ENCODE measurements at places on chromosomes 3 and 15. TPM values are rescaled to one million over a fixed set of nuclear protein-coding genes. Genes with fewer than 3 reads are reported as not detected.

DNA sequence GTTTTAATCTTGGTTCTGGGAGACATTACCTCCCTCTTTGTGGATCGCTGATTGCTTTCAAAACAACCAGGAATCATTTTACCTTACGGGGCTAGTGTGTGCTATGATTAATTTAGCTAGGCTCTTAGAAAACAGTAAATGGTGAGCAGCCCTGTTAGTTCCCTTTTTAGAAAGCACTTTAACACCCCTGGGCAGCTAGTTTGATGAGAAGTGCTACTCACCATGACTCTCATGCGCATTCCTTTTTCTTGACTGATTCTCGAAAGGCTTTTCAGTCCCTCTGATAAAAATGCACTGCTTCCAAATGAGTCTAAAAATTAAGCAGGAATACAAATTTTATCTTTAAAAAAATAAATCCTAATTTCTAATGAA, 75.3 kb upstream of the LEKR1 start:
- no peak for DNase-seq

DNA sequence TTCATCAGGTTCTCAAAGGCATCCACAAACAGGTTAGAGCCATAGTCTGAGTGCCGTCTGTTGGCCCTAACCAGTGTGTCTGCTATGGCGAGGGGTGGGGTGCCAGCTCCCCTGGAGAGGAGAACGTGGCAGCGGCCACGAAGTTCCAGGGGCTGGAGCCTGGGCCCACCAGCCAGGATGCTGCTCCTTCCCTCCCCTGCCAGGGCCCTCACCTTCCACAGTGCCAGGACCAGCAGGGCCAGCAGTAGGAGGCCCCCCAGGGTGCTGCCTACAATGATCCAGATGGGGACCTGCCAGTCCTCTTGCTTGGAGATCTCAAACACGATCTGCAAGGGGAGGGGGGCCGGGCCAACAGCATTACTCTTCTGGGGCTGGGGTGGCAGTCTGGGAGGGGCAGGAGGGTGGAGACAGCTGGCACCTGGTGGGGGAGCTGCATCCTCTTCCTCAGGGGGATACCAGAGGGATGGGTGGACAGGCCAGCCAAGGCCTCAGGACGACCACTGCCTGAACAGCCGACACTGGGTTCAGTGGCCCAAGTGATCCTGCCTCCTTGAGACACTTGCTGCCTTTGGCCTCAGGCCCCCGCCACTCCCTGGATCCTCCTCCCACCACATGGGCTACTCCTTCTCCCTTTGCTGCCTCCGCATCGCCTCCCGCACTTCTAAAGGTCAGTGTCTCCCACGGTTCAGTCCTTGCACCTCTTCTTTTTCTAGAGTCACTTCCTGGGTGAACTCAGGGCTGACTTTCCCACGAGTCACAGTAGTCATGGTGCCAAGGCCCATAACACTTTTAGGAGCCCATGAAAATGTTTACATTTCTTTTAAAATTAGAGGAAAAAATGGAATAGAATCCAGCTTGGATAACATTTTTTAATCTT, 26.3 kb downstream of the FEM1B start:
- peak; percentile 56 for DNase-seq

The C3orf85 gene
- not detected for total RNA-seq

The B3GALNT1 gene
- 70.2 TPM for total RNA-seq

DNA sequence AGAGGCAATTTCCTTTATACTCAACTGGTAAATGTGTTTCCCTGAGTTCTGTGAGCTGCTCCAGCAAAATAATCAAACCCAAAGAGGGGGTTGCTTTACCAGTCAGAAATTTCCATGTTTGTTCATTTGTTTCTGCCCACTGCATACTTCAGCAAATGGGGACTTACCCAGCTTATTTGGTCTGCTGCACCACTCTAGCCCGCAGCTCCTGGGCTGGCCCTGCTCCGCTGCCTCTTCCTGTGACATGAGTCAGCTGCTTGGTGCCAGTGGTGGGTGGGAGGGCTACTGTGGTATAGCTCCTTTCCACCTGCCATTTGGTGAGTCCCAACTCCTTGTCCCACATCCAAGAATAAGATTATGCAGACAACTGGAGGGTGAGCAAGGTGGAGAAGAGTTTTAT, 644.2 kb downstream of the MCTP2 start:
- DNase-seq, result no peak

GRCh38 chr3:103127737-103128136, 692.9 kb downstream of the ZPLD1 start:
- DNase-seq, result no peak

DNA sequence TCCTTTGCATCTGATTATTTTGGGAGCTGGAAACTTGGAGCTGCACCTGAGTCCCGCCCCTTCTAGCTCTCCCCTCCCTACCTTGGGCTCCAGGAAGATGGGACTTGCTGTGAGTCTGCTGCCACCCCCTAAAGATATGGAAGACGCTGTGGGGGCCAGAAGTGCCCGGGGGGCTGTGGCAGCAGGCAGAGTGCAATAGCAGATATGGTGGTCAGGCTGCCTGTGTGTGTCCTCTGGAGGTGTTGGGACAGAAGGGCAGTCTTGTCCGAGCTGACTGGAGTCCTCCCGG, 485 bp downstream of the PAK6 start:
- DNase-seq, result peak; percentile 47

- no peak for DNase-seq
Measured at GRCh38 chr3:187735837-187736236, 9.4 kb downstream of the BCL6 start.

GRCh38 chr3:174758943-174759342, 100.2 kb upstream of the NAALADL2 start:
- DNase-seq, result no peak

- no peak for DNase-seq
Measured at GRCh38 chr15:76341366-76342057, 4.9 kb downstream of the ISL2 start.

The AMIGO3 gene
- total RNA-seq, result 0.44 TPM

- DNase-seq, result no peak
Measured at GRCh38 chr15:97968380-97968779, 7.9 kb downstream of the ARRDC4 start.

The SMCO1 gene
- total RNA-seq, result 3.6 TPM

GRCh38 chr3:66303491-66303901, 82.7 kb downstream of the SLC25A26 start:
- DNase-seq, result no peak

DNA sequence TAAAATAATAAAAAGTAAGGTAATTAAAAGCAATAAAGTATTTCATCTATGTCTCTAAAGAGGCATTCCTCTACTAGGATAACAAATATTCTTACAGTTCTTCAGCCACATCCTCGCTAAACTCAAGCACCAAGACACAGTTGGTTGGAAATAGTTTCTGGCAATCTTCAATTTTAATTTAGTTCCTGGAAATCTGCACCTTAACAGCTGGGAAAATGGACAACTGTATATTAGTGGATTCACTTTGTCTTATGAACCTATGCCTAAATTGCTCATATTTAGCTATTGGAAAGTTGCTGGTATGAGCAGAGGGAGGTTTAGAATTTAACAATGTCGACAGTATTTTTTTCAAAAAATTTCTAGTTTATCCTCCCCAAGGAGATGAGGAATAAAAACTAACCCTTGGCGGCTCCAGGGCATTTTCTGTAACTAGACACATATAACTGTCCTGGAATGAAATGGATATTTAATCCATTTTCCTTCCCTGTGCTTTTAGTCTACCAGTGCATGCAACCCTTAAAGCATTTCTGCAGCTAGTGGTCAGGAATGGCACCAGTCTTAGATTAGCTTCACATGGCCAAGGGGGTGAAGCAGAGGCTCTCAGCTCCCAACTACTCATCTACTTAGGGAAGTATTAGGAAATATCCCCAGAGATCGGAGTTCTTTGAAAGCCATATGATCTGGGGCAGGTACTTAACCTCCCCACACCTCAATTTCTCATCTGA, 290.0 kb upstream of the THBS1 start:
- no peak for DNase-seq

- DNase-seq, result no peak
Measured at GRCh38 chr3:58607816-58608215, 30.6 kb upstream of the FAM107A start.

The IL5RA gene
- total RNA-seq, result 2.6 TPM

DNA sequence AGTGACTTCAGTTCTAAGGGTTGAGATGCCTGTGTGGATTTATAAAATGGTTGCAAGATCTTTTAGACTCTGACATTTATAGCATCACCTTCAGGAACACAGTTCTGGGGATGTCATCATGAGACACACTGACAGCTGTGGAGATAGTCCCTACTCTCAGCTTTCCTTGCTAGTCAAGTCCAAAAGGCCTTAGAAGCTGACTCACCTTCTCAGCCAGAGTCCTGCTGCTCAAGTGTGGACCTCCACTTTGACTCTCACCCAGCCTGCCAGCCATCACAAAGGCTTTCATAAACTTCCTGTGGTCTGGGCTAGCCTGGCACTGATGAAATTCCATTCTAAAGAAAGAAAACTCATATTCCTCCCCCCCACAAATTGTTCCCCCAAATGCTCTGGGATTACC, 44.8 kb downstream of the TMEM39A start:
- no peak for DNase-seq

GRCh38 chr3:148971401-148972163, 19.8 kb upstream of the GYG1 start:
- no peak for DNase-seq

DNA sequence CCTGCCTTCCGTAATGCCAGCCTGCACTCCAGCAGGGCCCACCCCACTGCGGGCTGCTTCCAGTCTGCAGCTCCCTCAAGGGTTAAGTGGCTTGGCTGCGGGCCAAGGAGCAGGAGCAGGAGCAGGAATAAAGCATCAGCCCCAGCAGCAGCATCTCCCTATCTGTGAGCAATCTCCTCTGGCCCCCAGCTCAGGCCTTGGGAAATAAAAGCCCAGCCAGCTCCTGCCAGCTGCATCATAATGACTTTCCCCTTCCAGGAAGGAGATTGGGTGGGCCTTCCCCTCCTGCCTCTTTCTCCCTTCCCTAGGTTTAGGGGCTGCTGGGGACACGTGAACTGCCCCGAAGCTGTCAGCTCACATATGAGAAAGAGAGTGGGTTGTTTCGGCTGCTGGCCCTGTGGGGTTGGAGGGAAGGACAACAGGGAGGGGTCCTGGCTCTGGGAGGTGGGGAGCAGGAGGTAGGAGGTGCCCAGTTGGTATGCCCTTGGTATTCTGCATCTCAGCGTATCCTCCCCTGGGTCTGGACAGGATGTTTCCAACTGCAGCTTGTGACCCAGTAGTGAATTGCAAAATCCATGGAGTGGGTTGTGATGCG, 34.6 kb upstream of the FGD5 start:
- DNase-seq, result no peak

- peak; percentile 23 for DNase-seq
Measured at GRCh38 chr3:183488343-183488742, 59.9 kb upstream of the MCF2L2 start.

DNA sequence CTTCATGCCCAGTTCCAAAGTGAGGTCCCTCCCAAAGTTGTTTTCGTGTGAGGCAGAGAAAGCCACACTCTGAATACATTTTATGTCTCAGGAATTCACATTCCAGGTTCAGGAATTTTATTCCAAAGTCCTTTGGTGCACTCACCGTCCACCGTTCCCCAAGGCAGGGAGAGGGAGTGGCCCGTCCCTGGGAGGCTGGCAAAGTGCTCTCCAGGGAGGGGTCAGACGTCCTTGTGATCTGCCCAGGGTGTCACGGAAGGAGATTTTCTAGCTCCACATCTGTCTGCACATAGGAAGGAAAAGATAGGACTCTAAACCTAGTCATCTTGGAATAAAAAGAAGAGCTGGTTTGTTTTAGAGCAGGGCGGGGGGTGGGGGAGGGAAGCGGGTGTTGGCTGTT, 47.9 kb downstream of the KLF13 start:
- no peak for DNase-seq

DNA sequence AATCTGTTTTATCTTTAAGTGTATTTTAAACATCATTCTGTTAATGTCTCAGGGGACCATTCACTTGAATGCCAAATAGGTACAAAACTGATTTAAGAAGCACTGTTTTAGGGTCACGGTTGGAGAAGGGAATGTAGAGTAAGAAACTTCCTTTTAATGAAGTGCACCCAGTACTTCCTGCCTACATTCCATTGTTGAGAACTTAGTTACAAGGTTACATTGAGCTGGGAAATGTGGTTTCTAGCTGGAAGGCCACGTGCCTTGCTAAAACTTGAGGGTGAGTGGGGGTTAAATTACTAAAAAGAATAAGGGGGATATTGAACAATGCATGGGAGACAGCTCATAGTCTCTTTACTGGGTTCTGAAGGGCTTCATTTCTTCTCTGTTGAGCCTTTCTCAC, 78.3 kb upstream of the TBC1D5 start:
- DNase-seq, result no peak

The IFRD2 gene
- 58.5 TPM for total RNA-seq

- DNase-seq, result no peak
Measured at GRCh38 chr15:70112074-70112395, 14.3 kb upstream of the TLE3 start.

DNA sequence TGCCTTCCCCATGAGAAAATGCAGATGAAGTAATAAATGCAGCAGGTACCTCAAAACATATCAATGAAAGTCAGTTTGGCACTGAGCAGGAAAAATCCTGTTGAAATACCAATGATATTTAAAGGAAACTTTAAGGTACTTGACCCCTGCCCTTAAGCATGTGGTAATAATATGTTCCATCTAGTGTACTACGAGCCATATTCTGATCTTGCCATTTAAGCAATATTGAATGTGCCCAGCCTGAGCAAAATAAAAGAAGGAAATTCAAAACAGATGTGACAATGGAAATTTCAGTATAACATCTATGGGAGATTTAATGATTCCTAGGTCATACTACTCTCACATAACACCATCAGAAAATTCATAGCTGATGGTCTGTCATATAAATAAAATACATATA, 191.8 kb upstream of the CGNL1 start:
- no peak for DNase-seq

DNA sequence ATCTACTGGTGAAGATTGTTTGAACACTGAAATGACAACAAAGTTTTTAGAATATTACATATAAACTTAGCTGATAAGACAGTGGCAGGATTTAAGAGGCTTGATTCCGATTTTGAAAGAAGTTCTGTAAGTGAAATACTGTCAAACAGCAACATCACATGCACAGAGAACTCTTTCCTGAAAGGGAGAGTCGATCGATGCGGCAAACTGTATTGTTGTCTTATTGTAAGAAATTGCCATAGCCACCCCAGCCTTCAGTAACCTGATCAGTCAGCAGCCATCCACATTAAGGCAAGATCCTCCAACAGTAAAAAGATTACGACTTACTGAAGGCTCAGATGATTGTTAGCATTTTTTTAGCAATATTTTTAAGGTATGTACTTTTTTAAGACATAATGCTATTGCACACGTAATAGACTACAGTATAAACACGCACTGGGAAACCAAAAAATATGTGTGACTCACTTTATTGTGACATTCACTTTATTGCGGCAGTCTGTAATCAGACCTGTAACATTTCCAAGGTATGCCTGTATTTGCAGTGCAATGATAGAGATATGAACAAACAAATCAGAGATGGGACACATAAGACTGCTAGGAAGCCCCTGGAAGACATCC, 225.6 kb upstream of the UBE2E1 start:
- DNase-seq, result no peak

The CRTC3 gene
- 32.5 TPM for total RNA-seq

- no peak for DNase-seq
Measured at GRCh38 chr3:181755959-181756358, 44.2 kb downstream of the SOX2 start.
